Activated CD4-positive, alpha-beta T cell treated with anti-CD3 and anti-CD28 coated beads, Interleukin-2, amount 50 U/mL, for 16 hours (primary cell): ENCODE measurements at places on chromosomes 1 and 21.

- DNase-seq = no peak
These were observed 11.1 kb downstream of the CHD5 start for GRCh38 chr1:6168947-6169586.

GRCh38 chr1:64515427-64515826 is 45.5 kb downstream of the CACHD1 start:
- no peak for DNase-seq

DNA sequence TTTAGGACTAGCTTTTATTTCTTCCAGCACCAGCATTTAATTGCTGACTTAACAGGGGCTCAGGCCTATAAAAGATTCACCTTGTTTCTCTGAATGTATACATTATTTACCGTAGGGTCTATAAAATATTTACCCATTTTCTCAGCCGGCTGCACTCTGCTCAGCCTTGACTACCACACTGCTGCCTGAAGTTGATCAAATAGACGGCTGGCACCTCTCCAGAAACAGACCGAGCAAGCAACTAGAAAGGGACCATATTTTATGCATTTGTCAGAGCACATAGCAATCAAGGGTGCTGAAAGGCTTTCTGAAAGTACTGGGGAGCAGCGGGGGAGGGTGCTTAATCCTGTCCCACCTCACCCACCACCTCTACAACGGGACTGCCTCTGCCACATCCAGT is 64.7 kb upstream of the FGGY start:
- DNase-seq = no peak

GRCh38 chr1:207695891-207696290 is 51.0 kb downstream of the CR1L start:
- DNase-seq = no peak
